GM04504 (cell line): ENCODE measurements at places on chromosomes 11 and 22.

- DNase-seq: no peak
These were observed 35.9 kb downstream of the RPL3 start for GRCh38 chr22:39283322-39284141.

DNA sequence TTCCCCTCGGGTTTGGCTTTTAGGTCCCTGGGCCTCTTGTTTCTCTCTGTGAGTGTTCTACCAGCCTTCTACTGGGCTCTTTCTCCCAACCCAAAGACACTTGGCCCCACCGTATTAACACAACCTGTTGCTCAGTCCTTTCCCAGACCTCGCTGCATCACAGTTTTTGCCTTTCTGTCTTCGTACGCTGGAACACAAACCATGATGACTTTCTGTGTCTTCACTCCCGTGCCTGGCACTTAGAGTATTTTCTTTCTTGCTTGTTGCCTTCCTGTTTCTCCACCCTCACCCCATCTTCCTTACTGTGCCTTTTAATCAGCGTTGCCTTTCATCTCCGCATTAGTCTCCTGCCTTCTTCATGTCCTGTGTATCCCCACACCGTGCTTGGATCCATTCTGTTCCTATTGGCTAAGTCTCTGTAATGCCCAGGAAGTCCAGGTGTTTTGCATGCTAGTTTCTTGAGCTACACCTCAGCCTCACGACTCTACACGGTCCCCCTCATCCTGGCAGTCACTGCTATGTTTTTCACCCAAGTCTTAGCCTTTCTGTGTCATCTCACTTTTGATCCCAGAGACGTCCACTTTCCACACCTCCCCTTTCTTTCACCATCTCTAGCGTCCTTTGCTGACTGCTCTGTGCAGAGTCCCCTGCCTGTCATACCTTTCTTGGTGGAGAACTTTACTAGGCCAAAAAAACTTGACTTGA lies 1.6 kb downstream of the MARK2 start:
- no peak for DNase-seq

- DNase-seq: no peak
These were observed 452.7 kb upstream of the CNTN5 start for GRCh38 chr11:98568013-98568412.

DNA sequence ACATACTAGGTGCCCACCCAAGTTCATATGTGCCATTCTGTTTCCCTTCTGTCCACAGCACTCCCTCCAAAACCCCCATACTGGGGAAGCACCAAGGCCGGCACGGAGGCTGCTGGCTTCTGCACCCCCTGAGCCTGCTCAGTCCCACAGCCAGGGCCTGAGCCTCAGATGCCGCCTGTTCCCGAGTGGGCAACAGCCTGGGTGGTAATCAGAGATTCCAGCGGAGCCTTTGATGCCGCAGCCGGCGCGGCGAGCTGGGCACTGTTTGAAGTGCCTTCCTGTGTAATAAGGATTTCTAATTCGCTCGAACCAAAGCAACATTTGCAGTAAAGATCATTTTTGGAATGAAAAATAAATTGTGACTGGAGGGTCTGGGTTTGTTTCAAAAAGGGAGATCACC lies 460.3 kb downstream of the SOX6 start:
- no peak for DNase-seq

DNA sequence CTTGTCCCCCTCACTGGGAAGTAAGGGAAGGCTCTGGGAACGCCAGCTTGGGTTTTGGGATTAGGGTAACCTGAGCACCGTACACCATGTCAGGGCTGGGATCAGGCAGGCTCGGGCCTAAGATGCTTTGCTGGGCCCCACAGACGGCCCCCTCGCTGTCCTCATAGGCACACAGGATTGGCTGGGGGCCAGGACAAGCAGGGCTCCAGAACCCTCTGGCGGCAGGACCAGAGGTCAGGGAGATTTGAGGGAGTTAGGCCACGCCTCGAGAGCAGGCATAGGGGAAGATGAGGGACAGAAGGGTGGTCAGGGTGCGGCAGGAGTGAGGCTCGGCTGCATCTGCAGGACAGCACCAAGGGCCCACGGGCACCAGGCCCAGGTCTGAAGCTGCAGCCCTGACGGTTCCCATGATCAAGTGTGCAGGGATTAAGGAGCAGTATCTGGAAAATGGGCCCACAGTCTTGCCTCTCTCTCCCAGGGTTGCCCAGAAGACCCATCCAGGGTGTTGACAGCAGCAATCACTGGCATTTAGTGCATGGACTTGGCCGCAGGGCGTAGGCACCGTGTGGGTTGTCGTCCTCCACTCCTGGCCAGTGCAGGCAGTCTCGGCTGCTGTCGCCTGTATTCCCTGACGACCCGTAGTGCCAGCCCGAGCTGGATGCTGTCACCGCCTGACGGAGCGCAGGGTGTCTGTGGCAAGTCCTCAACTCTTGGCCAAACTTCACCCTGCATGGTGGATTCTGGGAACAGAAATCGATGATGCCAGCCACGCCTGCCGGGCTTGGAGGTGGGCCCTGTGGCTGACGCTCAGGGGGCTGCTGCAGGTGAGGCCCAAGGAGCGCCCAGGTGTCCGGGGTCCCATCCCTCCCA lies 15.7 kb upstream of the GNB1L start:
- no peak for DNase-seq

DNA sequence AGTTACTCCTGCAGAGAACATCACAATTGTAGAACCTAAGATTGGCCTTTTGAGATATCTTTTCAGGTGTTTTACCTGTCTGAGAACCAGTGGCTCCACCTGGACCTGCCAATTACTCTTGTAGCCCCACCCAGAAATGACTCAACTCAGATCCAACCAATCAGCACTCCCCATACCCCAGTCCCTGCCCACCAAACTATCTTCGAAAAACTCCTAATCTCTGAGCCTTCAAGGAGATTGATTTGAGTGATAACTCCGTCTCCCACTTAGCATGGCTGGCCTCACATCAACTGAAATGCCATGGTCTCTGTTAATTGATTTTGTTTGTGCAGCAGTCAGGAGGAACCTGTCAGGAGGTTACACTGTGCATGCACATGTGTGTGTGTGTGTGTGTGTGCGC lies 103.6 kb downstream of the MTNR1B start:
- DNase-seq: no peak

DNA sequence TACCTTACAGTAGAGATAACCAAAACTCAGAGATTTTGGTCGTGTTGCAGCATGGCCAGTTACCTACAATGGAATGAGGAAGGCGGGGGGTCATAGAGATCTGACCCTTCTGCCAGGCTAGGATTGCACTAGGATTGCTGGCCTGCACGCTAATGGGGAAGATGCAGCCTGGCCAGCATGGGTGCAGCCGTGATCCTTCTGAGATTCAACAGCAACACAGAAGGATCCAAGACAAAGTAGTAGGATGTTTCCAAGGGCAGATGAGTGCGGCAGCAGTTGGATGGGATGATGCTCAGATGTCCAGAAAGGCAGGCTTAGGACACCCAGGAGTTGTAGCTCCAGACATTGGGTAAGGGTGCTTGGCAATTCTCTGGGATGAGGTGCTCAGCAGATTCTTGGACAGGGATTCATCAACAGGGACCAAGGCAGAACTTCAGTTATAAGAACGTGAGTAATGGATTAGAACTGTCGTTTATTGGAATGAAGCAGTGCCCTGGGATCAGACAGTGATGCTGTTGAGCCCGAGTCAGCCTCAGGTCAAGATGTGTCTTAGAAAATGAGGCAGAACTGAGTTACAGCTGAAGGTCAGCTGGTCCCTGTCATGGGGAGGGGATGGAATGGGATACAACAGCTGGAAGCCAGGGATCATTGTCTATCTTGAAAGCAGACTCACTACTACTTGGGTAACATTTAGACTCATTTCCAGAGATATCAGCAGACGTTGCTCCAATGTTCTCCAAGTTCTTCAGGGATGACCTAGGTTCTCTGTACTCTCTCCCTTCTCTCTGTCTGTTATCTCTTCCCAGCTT lies 71.0 kb downstream of the PARVA start:
- DNase-seq: no peak

DNA sequence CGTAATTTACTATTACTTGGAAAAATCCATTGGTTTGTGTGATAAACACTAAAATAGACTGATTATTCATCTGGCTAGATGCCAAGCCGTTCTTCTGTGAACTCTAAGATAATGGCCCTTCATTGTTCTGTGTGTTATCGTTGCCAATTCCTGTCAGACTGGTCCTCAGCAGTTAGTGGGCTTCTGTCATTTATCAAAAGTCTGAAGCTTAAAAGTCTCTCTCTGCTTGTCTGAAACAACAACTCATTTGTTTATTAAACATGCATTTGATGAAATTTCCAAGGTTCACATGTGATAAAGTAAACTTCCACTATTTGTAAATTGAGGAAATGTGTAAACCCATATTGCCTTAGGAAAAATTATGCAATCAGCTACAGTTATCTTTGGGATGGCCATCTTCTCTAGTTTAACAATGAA lies 21.1 kb upstream of the RDX start:
- DNase-seq: no peak

DNA sequence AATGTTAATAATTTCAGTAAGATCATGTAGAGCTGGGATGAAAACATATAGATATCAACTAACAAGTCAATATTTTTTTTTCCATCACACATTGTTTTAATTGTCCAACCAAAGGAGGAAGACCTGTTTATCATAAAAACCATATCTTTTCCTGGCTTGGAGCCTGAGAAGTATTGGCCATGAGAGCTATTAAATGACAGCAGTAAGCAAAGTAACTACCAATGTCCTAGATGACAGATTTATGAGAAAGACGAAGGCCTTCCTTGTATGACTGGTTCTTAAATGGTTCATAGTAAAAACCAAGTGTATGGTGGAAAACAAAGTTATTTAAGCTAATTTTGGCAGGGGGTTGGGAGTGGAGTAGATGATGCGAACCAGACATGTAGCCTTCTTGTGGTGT lies 1147.1 kb upstream of the TENM4 start:
- DNase-seq: no peak

GRCh38 chr11:2644844-2645778 lies 54.7 kb downstream of the KCNQ1OT1 start:
- DNase-seq: no peak

DNA sequence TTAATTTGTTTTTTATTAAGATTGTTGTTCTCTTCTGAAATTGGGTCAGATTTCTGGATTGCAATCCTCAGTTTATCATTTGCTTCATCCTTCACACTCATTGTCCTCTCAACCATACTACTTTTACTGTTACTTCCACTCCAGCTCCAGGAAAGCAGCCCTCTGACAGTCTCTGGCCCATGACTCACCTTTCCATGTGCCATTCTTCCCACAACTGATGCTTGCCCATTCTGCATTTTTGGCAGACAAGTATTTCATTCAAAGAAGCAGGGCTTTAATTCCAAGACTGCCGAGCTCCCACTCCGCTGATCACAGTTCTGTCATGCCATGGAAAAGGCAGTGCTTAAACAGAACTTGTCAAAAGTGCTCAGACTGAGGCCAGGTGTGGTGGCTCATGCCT lies 139.2 kb downstream of the WNT11 start:
- DNase-seq: no peak

- no peak for DNase-seq
These were observed 17.7 kb downstream of the CBL start for GRCh38 chr11:119223856-119224255.

DNA sequence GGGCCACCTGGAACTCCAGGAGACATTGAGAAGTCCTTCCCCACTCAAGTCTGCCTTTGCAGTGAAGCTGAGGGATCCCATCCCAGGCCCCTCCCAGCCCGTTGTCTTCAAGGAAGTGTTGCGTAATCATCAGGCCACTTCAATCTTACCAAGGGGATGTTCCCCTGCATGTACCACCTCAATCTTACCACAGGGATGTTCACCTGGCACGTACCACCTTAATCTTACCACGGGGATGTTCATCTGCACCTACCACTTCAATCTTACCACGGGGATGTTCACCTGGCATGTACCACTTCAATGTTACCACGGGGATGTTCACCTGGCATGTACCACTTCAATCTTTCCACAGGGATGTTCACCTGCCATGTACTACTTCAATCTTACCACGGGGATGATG lies 108.0 kb upstream of the SYN3 start:
- no peak for DNase-seq

- no peak for DNase-seq
These were observed 15.7 kb downstream of the SLC5A1 start for GRCh38 chr22:32058656-32059260.

DNA sequence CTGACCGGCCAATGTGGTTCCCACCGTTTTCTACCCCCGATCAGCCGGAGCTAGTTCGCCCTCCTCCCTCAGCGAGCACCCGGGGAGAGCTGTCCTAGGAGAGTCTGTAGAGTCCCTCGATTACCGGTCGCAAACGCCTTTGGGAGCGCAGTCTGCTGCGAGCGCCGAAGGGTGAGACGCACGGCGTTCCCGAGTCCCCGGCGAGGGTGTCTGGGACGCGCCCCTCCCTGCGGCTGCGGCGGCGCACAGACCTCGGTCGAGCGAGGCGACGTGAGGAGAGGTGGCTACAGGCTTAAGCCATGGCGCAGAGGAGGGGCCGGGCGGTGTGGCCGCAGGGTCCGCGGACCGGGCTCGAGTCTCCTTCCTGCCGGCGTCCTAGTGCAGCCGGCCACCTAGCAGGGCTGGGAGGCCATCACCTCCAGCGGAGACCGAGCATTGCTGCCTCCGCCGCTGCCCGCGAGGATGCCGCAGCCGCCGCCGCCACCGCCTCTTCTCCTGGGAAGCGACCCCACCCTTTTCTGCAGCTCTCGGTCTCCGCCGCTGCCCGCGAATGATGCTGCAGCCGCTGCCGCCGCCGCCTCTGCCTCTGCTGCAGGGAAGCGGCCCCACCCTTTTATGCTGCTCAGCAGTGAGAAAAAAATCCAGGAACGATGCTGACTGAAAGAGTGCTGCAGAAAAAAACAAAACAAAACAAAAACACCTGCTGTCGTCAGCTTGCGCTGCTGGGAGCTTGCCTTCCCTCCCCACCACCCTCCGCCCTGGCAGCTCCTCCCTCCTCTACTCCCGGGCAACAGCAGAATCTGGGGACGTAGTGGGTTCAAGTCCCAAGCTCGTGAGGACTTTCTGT lies at the start of gene MAP6:
Gene MAP6 (minus strand): TSS at position 588 of the 847 bp plus-strand sequence. CDS start 669 bp downstream, outside the sequence.
- no peak for DNase-seq

DNA sequence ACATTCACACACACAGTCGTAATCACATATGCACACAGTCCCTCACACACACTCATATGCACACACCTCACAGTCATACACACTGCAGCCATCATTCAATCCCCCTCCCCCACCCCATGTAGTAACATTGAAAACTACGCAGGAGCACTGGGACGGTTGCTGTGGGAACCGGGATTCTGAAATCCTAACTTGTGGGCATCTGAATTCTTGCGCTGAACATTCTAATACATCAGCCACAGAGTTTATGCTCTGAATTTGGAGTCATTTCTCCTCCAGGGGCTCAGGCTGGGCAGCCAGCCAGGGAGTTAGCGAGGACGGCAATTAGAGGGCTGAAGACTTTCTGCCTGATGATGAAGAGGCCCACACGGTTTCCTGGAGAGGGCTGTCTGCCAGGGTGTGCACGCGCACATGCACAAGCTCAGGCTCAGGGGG lies 32.7 kb downstream of the CD6 start:
- no peak for DNase-seq
